ENCODE measurements at places on chromosomes 13 and 19.

DNA sequence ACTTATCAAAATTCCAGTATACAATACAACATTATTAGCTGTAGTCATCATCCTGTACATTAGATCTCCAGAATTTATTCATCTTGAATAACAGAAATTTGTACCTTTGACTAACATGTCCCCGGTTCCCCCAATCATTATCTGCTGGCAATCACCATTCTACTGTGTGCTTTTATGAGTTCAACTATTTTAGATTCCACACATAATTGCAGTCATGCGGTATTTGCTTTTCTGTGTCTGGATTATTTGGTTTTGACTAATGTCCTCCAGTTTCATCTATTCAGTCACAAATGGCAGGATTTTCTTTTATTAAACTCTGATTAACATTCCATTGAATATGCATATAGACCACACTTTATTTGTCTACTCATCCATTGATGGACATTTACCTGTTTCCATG is 530.7 kb upstream of the SLITRK1 start:
- DNase-seq, result no peak

GRCh38 chr19:53894707-53895106 is 12.7 kb downstream of the PRKCG start:
- no peak for DNase-seq

DNA sequence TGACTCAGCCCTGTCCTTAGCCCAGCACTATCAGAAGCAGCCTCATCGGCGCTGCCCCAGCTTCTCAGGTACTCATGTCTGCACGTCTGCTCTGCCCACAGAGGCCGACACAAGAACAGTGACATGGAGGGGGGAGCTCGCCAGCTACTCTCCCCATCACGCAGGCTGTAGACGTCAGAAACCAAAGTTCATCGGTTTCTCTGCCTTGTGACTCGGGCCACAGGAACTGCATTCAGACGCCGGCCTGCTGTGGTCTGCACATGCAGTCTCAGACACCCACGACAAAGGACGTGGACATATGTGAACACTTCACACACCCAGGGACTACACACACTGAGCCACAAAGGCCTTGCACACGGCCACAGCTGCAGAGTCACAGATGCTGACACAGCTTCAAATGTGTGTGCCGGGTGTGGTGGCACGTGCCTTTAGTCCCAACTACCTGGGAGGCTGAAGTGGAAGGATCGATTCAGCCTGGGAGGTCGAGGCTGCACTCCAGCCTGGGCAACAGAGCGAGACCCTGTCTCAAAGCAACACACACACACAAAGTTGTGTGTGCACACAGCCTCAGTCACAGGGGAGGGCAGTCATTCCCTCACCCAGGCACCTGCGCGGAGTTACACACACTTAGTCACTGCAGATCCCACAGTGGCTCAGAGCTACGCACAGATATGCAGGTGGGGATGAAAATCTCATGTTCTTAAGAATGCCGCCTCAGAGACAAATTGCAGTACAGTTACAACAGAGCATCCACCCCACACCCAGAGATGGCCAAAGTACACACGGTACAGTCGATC is 4.9 kb upstream of the ZFP36 start:
- no peak for DNase-seq

DNA sequence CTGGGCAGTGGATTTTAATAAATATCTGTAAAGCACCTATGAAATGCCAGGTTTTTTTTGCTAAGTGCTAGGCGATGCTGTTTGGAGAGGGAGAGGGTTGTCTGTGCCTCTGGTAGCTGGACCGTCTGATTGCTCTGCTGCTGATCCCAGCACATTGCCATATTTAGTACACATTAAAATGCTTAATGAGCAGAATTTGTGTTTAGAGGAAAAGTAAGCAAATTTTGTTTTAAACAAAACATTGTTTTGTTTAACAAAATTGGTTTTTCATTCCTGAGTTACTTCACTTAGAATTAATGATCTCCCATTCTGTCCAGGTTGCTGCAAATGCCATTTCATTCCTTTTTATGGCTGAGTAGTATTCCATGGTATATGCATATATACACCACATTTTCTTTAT is 85.2 kb downstream of the LMO7 start:
- no peak for DNase-seq

DNA sequence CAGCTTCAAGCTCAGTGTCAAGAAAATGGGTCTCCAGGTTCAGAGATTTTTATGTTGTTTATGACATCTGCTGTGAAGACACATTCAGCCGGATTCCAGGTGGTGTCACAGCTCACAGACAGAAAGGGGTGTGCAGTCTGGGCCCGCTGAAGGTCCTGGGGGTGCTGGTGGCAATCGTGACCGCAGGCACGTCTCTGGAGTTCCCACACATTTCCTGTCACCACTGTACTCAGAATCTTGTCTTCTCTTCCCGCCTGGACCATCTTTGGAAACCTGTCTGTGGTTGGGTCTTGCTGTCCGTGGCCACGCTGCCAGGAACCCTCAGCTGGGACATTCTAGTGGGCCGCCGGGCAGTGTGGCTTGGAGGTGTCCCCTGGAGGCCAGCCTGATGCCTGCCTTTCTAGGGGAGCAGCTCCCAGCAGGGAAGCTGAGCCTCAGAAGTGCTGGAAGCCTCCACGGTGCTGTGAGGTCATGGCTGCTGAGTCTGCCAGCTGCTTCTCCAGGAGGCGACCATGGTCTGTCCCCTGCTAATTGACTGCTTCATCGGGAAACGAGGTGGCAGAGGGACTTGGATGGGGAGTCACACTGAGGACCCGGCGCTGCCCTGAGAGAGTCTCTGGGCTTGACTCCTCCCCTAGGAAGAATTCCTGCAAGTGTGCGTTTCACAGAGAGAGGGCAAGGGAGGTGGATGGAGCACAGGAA is 3.7 kb downstream of the TEX29 start:
- DNase-seq, result no peak

DNA sequence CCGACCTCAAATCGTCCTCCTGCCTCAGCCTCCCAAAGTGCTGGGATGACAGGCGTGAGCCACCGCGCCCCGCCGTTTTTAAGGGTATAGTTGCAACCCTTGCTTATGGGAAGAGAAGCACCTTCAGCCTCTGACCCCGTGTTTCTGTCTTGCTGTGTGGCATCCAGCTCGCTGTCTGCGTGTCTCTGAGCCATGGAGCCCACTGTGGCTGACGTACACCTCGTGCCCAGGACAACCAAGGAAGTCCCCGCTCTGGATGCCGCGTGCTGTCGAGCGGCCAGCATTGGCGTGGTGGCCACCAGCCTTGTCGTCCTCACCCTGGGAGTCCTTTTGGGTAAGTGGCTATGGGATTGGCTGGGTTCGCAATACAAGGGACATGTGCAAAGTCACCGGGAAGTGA is 29.5 kb downstream of the TMPRSS9 start:
- DNase-seq, result no peak

DNA sequence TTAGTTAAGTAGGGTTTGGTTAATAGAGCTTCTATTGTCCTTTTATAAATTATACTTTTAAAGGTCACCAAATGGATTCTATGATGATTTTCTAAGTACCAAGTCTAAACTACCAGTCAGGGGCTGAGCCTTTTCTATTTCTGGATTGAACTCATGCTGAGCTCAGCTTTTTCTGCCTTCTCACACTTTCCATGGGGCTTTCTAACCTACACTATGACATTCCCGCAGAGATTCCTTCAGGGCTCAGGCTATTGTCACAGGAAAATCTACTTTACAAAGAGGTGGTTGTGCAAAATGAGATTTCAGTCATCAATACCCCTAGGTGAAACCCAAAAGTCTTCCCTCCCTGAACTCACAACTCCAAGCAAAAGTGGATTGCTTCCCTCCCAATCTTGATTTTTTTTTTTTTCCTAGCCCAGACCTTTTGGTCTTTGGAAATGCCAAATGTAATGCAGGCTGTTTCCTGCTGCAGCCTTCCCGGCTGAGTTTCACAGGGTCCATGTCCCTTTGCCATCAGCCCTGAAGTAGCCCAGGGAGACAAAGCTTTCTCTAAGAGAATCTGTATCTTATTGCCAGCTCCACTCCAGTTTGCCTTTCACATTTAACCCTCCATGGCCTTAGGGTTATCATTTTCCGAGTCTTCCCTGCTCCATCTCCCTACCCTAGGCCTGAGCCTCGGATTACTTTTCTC is 13.6 kb downstream of the C13orf42 start:
- no peak for DNase-seq

- no peak for DNase-seq
Observed at GRCh38 chr19:10294368-10294697, 4.6 kb downstream of the ICAM5 start.

GRCh38 chr19:5403968-5404640 is 51.1 kb upstream of the ZNRF4 start:
- DNase-seq, result no peak

GRCh38 chr13:81738364-81738763 is 1397.4 kb upstream of the SPRY2 start:
- DNase-seq, result no peak

DNA sequence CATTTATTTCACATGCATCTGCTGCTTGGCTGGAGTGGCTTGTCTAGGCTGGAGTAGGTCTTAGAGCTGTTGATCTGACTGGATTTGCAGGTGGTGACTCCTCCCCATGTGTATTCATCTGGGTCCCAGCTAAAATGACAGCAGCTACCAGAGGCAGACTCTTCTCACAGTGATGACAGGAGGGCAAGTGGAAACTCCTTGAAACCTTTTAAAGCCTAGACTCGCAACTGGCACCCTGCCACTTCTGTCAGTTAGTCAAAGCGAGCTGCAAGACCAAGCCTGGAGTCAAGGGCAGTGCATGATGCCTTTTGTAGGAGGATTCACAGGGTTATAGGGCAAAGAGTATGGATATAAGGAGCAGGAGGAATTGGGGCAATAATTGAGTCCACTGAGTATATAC is 65.2 kb downstream of the TEX26 start:
- no peak for DNase-seq

DNA sequence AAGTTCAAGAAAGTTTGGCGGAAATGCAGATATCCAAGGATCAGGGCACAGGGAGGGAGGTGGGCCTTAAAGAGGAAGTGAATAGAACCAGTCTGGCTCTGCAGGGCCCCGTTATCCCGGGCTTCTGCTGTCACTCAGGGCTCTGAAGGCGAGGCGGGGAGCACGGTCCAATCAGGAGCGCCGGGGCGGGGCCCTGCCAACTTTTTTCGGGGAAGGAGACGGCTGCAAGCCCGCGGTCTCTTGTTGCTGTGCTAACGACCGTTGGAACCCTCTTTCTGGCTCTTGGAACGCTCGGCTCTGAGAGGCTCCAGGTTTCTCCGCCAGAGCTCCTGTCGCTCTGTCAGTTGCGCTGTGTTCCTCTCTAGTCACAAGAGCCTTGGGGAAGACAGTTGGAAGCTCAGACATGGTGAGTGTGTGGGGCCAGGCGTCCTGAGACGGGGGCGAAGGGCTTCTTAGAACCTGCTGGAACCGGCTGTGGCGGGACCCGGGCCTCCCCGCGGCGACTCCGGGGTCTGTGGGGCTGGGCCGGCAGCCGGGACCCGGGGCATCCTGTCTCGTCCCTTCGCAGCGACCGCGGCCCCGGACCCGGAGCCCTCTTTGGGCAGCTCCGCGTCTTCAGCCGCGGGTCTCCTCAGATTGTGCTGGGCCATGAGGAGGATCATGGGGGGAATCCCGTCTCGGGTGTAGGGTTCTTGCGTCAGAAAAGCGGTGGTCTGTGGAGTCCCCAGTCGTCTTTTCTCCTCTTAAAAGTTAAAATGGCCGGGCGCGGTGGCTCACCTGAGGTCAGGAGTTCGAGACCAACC is 27.7 kb downstream of the ZNF844 start:
- DNase-seq, result no peak

GRCh38 chr13:63305641-63306133 is 1890.0 kb upstream of the PCDH20 start:
- DNase-seq, result no peak

Data from NCI-H2029 (cell line).